ENCODE measurements at places on chromosomes 7 and 10. TPM values are rescaled to one million over a fixed set of nuclear protein-coding genes. Genes with fewer than 3 reads are reported as not detected.

PUS7 gene
- polyA plus RNA-seq, result 3.4 TPM

ST8SIA6 gene
- 0.54 TPM for polyA plus RNA-seq

DNA sequence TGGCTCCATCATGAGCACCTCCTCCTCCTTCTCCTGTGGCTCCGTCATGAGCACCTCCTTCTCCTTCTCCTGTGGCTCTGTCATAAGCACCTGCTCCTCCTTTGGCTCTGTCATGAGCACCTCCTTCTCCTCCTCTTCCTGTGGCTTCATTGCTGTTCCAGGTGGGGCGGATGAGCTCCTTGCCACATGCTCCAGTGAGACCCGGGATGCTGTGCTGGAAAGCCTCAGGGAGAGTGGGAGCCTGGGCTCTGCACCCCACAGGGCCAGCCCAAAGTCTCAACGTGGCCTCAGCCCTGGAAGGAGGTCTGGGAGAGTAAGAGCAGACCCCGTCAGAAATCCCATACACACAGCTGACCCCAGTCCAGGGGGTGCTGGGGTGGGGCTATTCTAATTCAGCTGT is 380.7 kb downstream of the TCERG1L start:
- DNase-seq, result no peak
- H3K27me3 ChIP-seq, result no peaks in the 10 kb centered on the region
- H3K27ac ChIP-seq, result no peak overlapping the region

DNA sequence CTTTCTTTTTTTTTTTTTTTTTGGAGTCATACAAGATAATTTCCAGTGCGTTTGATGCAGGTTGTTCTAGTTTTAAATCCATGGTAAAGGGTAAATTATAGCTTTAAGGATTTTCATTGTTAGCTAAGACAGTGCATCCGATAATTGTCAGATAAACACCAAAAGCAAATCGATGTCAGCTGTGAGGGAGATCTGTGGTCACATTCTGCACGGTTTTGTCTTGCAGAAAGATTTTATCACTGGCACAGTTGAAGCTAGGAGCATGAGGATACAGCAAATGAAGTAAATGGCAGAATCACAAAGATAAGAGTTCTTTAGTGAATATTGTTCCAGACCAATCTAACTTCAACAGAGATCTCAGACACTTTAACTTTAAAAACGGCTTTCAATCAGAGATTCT is 648.8 kb upstream of the COBL start:
- no peak for DNase-seq
- H3K27ac ChIP-seq, result no peak overlapping the region
- H3K36me3 ChIP-seq, result no peaks in the 10 kb centered on the region
- H3K27me3 ChIP-seq, result no peaks in the 10 kb centered on the region
- no peaks in the 10 kb centered on the region for H3K4me1 ChIP-seq
- no peak overlapping the region for H3K4me3 ChIP-seq

DNA sequence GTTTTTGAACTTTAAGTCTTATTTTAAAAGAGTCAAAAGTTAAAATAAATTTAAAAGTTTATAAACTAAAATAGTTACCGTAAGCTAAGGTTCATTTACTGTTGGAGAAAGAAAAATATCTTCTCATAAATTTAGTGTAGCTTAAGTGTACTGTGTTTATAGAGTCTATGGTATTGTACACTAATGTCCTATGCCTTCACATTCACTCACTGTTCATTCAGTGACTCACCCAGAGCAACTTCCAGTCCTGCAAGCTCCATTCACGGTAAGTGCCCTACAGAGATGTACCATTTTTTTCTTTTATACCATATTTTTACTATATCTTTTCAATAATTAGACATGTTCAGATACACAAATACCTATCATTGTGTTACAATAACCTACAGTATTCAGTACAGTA is 97.6 kb downstream of the PTN start:
- H3K4me3 ChIP-seq, result no peak overlapping the region
- DNase-seq, result no peak
- peaks cover 6% of the 10 kb centered on the region for H3K4me1 ChIP-seq
- no peak overlapping the region for H3K27ac ChIP-seq
- H3K27me3 ChIP-seq, result no peaks in the 10 kb centered on the region

- H3K27me3 ChIP-seq, result no peaks in the 10 kb centered on the region
- no peak overlapping the region for H3K27ac ChIP-seq
- no peak overlapping the region for H3K4me3 ChIP-seq
- DNase-seq, result no peak
- peaks cover 90% of the 10 kb centered on the region for H3K36me3 ChIP-seq
- H3K4me1 ChIP-seq, result no peaks in the 10 kb centered on the region
These were observed 13.0 kb downstream of the TUBGCP2 start for GRCh38 chr10:133295426-133296320.

All from liver (tissue), 10 donors.